Astrocyte of the spinal cord (primary cell): ENCODE measurements at places on chromosomes 7 and 10.

- DNase-seq = no peak
Observed at GRCh38 chr7:3069771-3070449, 26.2 kb upstream of the CARD11 start.

DNA sequence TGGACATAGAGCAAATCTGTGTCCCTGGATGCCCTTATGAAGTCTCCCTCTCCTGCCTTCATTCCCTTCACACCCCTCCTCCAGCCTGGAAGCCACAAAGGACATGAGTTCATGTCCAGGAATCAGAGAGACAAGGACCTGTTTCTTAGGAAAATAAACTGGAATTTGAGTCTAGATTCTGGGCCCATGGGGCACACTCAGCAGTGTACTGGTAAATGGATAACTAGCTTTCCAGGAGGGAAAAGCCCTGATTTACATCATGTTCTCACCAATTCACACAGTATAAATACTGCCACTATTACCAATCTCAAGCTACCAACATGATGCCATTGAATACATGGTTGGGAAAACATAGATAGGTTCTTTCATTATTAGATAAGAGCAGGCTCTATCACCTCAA, 9.9 kb downstream of the FAM237B start:
- no peak for DNase-seq

- no peak for DNase-seq
Observed at GRCh38 chr10:16960551-16960950, 143.3 kb upstream of the RSU1 start.

- DNase-seq = no peak
Observed at GRCh38 chr7:24419511-24419910, 135.5 kb downstream of the NPY start.

GRCh38 chr7:83849131-83849530, 200.2 kb upstream of the SEMA3E start:
- peak; percentile 47 for DNase-seq

- DNase-seq = no peak
Observed at GRCh38 chr10:75431180-75432111, at the start of gene LRMDA. TSS of gene LRMDA (plus strand) at chr10:75431624.
